Endothelial cell of umbilical vein (primary cell): ENCODE measurements at places on chromosomes 6 and 20. TPM values are rescaled to one million over a fixed set of nuclear protein-coding genes. Genes with fewer than 3 reads are reported as not detected.

DNA sequence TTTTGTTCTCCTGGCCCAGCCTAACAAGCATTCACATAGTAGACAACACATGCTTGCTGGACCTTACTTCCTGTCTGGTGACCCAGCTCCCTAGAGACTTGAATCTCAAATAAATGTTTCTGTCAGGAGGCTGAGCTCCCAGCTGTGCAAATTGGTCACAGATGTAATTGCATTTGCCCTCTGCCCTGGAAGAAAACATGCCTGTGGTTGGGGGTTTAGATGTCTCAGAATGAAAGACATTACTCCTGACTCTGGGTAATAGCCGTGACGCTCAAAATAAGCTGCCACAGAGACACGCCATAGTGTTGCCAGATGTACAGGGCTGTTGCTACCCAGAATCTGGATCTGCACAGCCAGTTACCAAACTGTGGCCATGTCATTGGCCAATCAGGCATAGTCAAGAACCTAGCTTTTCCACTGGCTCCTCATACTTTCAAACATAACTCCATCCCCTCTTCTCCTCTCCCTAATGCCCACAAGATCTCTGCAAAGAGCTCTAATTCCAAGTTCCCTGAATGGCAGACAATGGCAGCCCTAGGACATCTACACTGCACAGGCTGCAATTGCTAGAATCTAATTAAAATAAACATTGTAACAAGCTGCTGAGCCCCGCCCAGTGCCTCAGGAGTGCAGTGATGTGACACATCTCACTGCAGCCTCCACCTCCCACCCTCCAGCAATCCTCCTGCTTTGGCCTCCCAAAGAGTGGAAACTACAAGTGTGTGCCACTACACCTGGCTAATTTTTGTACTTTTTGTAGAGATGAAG is 32.8 kb upstream of the GMPR start:
- no peak overlapping the region for H3K4me3 ChIP-seq
- H3K27ac ChIP-seq: no peak overlapping the region
- peak; percentile 29 for DNase-seq
- no peaks in the 10 kb centered on the region for H3K27me3 ChIP-seq

DNA sequence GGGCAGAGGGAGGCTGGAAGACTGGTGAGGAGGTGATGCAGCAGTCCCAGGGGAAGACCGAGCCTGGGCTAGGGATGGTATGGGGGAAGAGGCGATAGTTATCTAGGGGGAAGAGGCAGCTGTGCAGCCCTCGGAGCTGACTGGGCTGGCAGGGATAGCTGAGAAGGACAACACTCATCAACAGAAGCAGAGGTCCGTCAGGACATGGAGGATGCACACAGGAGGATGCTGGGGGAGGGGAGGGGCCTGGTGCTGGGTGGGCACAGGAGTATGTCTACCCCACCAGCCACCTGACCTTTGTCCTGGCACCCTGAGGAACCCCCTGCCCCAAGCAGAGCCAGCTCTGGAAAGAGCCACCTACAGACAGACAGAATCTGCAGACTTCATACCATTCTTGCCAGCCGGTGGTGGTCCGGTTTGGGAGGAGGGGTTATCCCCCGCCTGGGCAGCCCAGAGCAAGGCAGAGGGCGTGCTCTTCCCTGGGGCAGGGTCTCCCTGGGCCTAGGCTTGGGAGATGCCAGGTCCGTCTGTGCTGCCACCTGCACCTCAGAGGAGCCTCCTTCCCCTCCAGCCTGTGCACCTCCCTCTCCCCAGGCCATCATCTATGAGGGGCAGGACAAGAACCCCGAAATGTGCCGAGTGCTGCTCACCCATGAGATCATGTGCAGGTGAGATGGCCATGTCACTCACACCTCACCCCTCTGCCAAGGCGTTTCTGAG is 14.9 kb downstream of the EBF4 start:
- no peak for DNase-seq
- no peak overlapping the region for H3K27ac ChIP-seq
- no peaks in the 10 kb centered on the region for H3K36me3 ChIP-seq
- H3K4me1 ChIP-seq: no peaks in the 10 kb centered on the region

DNA sequence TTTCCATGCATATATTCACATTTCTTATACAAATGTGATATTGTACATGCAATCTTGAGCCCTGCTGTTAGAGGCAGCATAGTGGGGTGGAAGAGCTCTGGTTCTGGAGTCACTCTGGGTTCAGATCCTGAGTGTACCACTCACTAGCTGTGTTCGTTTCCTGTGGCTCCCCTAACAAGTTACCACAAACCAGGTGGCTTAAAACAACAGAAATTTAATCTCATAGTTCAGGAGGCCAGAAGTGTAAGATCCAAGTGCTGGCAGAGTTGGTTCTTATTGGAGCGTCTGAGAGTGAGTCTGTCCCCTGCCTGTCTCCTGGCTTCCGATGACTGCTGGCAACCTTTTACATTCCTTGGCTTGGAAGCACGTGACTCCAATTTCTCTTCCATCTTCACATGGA is 115.6 kb downstream of the MAP3K7 start:
- peaks cover 11% of the 10 kb centered on the region for H3K27me3 ChIP-seq
- H3K36me3 ChIP-seq: no peaks in the 10 kb centered on the region
- H3K4me3 ChIP-seq: no peak overlapping the region
- H3K4me1 ChIP-seq: no peaks in the 10 kb centered on the region
- no peak overlapping the region for H3K27ac ChIP-seq

DNA sequence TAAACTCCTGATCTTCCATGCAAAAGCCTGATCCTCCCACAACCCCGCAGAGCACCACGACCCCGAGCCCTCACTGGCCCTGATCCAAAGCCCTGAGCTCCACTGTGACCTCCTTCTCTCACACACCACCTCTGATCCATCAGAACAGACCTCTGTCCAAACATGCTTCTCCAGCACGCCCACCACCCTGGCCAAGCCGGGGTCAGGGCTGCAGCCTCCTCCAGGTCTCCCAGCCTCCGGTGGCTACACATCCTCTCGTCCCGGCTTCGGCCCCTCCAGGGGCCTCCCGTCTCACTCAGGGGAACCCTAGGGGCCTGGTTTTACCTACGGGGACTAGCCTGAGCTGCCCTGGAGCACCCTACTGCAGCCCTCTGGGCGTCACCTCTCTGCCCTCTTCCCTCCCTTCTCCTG is 49.1 kb downstream of the FOXF2 start:
- H3K4me1 ChIP-seq: no peaks in the 10 kb centered on the region
- no peak overlapping the region for H3K27ac ChIP-seq
- no peaks in the 10 kb centered on the region for H3K36me3 ChIP-seq
- no peak overlapping the region for H3K4me3 ChIP-seq
- DNase-seq: no peak

DNA sequence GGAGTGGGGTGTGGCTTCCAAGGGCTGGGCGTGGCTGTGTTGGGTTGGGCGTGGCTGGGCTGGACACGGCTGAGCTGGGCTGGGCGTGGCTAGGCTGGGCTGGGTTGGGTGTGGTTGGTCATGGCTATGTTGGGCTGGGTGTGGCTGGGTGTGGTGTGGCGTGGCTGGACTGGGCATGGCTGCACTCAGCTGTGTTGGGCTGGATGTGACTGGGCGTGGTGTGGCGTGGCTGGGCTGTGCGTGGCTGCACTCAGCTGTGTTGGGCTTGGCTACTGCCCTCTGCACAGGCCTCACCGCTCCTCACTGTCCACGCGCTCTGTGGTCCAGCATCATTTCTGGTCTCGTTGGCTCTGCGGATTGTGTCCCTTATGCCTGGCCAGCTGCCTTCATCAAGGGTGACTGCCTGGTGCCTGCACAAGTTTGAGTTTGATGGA is 43.5 kb upstream of the SLCO4A1 start:
- H3K27ac ChIP-seq: no peak overlapping the region
- no peak overlapping the region for H3K4me3 ChIP-seq
- H3K36me3 ChIP-seq: no peaks in the 10 kb centered on the region
- H3K27me3 ChIP-seq: no peaks in the 10 kb centered on the region
- DNase-seq: no peak

DNA sequence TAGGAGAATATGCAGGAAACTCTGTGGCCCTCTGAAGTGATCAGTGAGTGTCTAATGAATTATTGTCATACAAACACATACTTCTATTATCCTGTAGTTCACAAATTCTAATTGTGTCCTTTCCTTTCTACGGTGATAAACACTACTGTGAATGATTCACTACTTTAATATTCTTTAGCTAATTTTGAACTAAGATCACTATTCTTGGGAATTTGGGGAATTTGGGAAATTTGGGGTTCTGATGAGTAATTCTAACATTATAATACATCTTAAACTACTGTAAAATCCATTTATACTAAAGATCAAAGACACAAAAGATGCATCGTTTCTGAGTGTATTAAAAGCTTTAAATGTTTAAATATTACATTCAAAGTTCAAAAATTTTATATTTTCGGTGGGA is 1287.2 kb upstream of the CITED2 start:
- peaks cover 5% of the 10 kb centered on the region for H3K4me1 ChIP-seq
- DNase-seq: no peak
- no peak overlapping the region for H3K4me3 ChIP-seq
- no peak overlapping the region for H3K27ac ChIP-seq
- no peaks in the 10 kb centered on the region for H3K27me3 ChIP-seq

- H3K36me3 ChIP-seq: peaks cover 5% of the 10 kb centered on the region
- H3K27me3 ChIP-seq: no peaks in the 10 kb centered on the region
- DNase-seq: no peak
Measured at GRCh38 chr20:62850333-62850974, 11.2 kb downstream of the TCFL5 start.

DNA sequence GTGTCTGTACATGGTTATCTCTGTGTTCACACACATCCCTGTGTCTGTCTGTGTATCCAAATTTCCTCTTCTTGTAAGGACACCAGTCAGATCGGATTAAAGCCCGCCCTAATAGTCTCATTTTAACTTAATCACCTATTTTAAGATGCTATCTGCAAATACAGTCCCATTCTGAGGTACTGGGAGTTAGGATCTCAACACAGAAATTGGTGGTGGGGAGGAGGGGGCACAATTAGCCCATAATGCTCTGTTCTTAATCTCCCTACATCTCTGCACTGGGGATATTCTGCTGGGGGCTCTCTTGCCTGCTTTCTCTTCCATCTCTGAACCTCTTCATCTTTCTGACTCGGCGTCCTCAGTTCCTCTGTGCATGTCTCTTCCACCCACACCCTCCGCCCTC is 320.7 kb downstream of the CDC5L start:
- no peaks in the 10 kb centered on the region for H3K36me3 ChIP-seq
- no peaks in the 10 kb centered on the region for H3K27me3 ChIP-seq
- DNase-seq: no peak
- no peak overlapping the region for H3K27ac ChIP-seq

DNA sequence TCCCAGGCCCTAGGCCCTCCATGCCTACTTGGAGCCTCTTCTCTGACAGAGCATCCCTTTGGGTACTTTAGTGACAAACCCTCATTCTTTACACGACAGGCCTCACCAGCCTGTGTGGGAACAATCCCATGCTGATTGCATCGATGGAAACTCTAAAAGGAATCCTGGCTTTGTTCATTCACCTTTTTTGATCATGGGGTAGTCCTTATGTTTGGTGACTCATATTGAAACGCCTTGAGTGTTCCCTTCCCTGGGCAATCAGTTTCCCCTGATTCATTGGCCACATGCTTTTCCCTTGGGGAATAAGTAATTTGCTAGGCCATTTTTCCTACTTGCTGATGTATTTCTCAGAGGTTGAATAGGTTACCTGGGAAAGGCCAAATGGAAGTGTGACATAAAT is 14.7 kb upstream of the TNFAIP3 start:
- no peak overlapping the region for H3K27ac ChIP-seq
- no peak overlapping the region for H3K4me3 ChIP-seq

- H3K27ac ChIP-seq: no peak overlapping the region
- DNase-seq: peak; percentile 51
- H3K4me1 ChIP-seq: peaks cover 33% of the 10 kb centered on the region
- no peaks in the 10 kb centered on the region for H3K36me3 ChIP-seq
- no peaks in the 10 kb centered on the region for H3K27me3 ChIP-seq
- H3K4me3 ChIP-seq: peak overlapping the region; percentile 5
Measured at GRCh38 chr6:87151781-87152525, 3.4 kb upstream of the ZNF292 start.

- no peak for DNase-seq
- no peaks in the 10 kb centered on the region for H3K36me3 ChIP-seq
- peaks cover 22% of the 10 kb centered on the region for H3K4me1 ChIP-seq
- H3K27me3 ChIP-seq: no peaks in the 10 kb centered on the region
- H3K4me3 ChIP-seq: no peak overlapping the region
Measured at GRCh38 chr20:53867741-53868351, 202.5 kb downstream of the BCAS1 start.

DNA sequence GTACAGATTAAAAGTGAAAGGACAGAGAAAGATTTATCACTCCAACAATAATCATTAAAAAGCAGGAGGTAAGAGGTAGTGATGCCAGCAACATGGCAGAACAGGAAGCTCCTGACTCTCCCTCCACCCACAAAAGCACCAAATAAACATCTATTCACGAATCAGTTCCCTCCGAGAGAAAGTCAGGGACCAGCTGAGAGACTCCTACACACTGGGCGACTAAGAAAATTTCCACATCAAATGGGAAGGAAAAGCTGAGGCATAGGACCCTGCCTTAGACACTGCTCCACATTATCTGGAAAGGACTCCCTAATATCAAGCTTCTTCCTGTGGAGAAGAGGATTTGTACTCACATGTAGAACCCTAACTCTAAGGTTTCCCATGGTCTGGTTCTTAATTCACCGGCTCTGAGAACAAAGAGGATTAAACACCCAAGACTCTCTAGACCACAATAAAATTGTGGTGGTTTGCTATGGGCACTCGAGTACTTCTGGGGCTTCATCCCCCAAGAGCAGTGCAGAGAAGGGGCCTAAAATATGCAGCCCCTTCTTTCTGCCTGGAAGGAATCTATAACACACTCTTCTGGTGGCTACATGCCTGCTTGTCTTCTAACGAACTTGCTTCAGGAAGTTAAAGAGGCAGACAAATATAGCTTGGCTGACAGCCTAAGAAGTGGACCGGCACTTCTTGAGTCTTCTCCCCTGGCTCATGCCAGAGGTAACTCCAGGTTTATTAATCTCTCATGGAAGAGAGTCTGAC is 29.4 kb upstream of the ASF1A start:
- no peak overlapping the region for H3K27ac ChIP-seq
- DNase-seq: peak; percentile 41
- H3K4me1 ChIP-seq: no peaks in the 10 kb centered on the region
- H3K4me3 ChIP-seq: no peak overlapping the region
- H3K27me3 ChIP-seq: no peaks in the 10 kb centered on the region
- H3K36me3 ChIP-seq: no peaks in the 10 kb centered on the region

DNA sequence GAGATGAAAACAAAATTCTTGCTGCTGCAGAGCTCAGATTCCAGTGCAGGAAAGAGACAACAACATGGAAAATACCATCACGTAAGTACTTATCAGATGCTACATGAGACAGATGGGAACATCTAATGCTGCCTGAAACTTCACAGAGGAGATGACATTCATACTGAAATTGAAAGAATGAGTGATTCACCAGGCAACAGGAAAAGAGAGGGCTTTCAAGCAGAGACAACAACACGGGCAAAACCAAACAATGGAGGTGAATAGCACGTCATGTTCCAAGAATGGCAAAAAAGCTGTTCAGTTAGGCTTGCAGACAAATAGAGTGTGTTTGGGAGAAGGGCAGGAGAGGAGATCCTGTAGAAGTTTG is 39.3 kb downstream of the GTF2H5 start:
- H3K4me1 ChIP-seq: peaks cover 26% of the 10 kb centered on the region
- peak; percentile 87 for DNase-seq

- H3K27me3 ChIP-seq: no peaks in the 10 kb centered on the region
- H3K4me3 ChIP-seq: no peak overlapping the region
- H3K27ac ChIP-seq: no peak overlapping the region
- no peaks in the 10 kb centered on the region for H3K4me1 ChIP-seq
- H3K36me3 ChIP-seq: no peaks in the 10 kb centered on the region
- no peak for DNase-seq
Measured at GRCh38 chr6:40438246-40438887, 148.8 kb downstream of the LRFN2 start.

ORC3 gene
- total RNA-seq: 17.9 and 20.1 TPM in 2 replicates

DDO gene
- total RNA-seq: not detected in 2 replicates

SAMD5 gene
- 4.6 and 6.9 TPM in 2 replicates for total RNA-seq

PCSK2 gene
- total RNA-seq: not detected in 2 replicates

UBD gene
- 0.31 TPM in 1 of 2 replicates, not detected in the other for total RNA-seq

PDE10A gene
- 2.9 and 6.5 TPM in 2 replicates for total RNA-seq

IER3 gene
- total RNA-seq: 163 and 170 TPM in 2 replicates

BPIFB1 gene
- total RNA-seq: not detected in 2 replicates
